ENCODE measurements at places on chromosomes 4 and X. TPM values are rescaled to one million over a fixed set of nuclear protein-coding genes. Genes with fewer than 3 reads are reported as not detected.

The ALAS2 gene
- not detected for polyA plus RNA-seq

DNA sequence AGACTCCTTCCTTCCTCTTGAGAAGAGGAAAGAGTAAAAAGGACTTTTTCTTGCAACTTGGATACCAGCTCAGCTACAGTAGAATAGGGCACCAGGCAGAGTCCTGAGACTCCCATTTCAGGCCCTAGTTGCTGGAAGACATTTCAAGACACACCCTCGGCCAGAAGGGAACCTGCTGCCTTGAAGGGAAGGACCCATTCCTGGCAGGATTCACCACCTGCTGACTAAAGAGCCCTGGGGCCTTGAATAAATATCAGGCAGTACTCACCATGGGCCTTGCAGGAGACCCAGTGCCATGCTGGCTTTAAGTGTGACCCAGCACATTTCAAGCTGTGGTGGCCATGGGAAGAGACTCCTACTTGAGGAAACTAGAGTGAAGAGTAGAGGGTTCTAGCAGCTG is 317.6 kb downstream of the DKK2 start:
- no peak for DNase-seq
- H3K27me3 ChIP-seq, result no peaks in the 10 kb centered on the region
- no peaks in the 10 kb centered on the region for H3K36me3 ChIP-seq
- no peak overlapping the region for H3K27ac ChIP-seq

- no peak for DNase-seq
- peaks cover 71% of the 10 kb centered on the region for H3K4me1 ChIP-seq
- no peaks in the 10 kb centered on the region for H3K36me3 ChIP-seq
- H3K27me3 ChIP-seq, result no peaks in the 10 kb centered on the region
- H3K27ac ChIP-seq, result peak overlapping the region; percentile 11
These were observed 10.5 kb downstream of the STAG2 start for GRCh38 chrX:123971982-123972381.

The MAGED4 gene
- not detected for polyA plus RNA-seq

The MAGEA3 gene
- polyA plus RNA-seq, result not detected

DNA sequence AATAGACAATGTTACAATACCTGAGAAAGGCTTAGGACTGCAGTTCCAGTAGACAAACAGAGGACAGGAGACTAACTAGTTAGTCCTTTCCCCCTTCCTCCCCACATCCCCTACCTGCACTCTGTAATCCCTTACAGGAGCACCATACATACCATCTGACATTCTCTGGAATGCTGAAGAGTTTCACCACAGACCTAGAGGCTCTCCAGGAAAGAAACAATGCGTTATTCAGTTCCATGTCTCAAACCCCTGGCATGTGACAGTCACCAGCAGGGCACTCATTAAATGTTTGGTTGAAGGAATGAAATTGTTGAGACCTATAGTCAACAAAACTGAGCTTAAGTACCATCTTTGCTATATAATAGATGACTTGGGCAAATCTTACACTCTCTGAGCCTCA is 100.2 kb upstream of the USP38 start:
- no peaks in the 10 kb centered on the region for H3K27me3 ChIP-seq
- no peaks in the 10 kb centered on the region for H3K36me3 ChIP-seq
- H3K4me1 ChIP-seq, result peaks cover 7% of the 10 kb centered on the region
- H3K4me3 ChIP-seq, result no peak overlapping the region
- no peak overlapping the region for H3K27ac ChIP-seq
- DNase-seq, result no peak

GRCh38 chr4:94348666-94349065 is 6.0 kb upstream of the HPGDS start:
- no peaks in the 10 kb centered on the region for H3K4me1 ChIP-seq
- H3K4me3 ChIP-seq, result no peak overlapping the region
- no peak for DNase-seq
- no peaks in the 10 kb centered on the region for H3K36me3 ChIP-seq

GRCh38 chr4:105710678-105711077 is 2.1 kb downstream of the GSTCD start:
- no peaks in the 10 kb centered on the region for H3K36me3 ChIP-seq
- H3K27ac ChIP-seq, result no peak overlapping the region
- H3K27me3 ChIP-seq, result no peaks in the 10 kb centered on the region

DNA sequence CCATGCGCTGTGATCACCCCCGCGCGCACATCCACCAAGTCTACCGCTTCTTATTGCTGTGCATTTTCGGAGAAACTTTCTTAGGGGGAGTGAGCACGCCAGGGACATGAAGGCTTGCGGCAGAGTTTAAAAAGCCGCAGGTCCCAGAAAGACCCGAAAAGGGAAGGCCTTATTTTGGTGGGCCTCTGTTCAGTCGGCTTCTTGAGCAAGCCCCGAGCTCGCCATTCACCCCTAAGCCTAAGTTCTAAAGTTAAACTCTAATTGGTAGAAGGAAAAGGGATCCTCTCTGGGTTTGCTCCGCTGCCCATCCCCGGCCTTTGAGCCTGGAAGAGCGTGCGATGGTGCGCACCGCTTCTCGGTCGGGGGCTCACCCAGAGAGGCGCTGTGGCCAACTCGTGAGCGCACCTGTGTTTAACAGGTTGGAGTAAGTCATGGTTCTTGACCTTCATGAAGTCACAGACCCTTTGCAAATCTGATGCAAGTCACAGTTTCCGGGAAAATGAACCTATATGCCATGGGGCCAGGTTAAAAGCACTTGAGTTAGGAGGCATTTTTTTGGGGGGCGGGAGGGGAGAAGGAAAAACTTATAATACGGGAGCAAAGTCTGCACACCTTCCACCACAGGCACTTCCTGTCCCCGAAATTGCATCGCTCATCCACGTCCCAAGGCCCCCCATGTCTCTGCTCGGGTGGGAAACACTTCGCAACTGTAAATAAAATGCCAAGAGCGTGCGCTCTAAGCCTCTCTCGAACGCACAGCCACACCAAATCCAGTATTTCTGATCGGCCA is 1.9 kb downstream of the PHOX2B start:
- DNase-seq, result no peak
- H3K27ac ChIP-seq, result no peak overlapping the region
- H3K4me3 ChIP-seq, result no peak overlapping the region
- peaks cover 64% of the 10 kb centered on the region for H3K27me3 ChIP-seq
- H3K36me3 ChIP-seq, result no peaks in the 10 kb centered on the region

The GLOD5 gene
- 7.5 TPM for polyA plus RNA-seq

DNA sequence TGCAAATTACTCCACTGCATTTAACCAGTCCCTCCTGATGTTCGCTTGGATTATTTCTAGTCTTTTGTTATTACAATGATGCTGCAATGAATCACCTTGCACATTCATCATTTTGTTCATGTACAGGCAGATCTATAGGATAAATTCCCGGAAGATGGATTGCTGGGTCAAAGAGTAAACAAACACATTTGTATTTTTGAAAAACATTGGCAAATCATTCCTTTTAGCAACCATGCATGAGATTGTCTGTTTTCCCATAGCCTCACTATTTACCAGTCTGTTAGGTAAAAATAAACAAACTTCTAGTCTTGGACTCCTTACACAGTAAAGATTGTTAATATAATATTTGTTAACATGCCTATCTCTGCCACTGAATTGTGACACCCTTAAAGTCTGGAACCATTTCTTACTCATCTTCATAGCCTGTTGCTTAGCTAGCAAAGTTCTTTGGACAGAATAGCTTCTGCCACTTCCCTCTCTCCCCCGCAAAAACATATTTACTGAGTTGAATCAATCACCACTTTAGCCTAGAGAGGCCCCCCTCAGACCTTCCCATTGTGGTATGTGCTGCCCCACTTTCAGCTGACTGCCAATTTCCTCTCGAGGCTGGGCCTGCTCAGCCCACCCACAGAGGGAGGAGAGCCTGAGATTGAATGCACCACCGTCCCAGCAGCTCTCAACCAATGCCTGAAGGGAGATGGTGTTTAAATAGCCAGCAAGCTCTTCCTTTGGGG is 108.4 kb upstream of the ATXN3L start:
- peaks cover 11% of the 10 kb centered on the region for H3K4me1 ChIP-seq
- no peaks in the 10 kb centered on the region for H3K36me3 ChIP-seq

The ARSD gene
- polyA plus RNA-seq, result 11.0 TPM

- H3K36me3 ChIP-seq, result no peaks in the 10 kb centered on the region
- no peak overlapping the region for H3K27ac ChIP-seq
- no peak overlapping the region for H3K4me3 ChIP-seq
These were observed 168.7 kb upstream of the HAND2 start for GRCh38 chr4:173698557-173699262.

DNA sequence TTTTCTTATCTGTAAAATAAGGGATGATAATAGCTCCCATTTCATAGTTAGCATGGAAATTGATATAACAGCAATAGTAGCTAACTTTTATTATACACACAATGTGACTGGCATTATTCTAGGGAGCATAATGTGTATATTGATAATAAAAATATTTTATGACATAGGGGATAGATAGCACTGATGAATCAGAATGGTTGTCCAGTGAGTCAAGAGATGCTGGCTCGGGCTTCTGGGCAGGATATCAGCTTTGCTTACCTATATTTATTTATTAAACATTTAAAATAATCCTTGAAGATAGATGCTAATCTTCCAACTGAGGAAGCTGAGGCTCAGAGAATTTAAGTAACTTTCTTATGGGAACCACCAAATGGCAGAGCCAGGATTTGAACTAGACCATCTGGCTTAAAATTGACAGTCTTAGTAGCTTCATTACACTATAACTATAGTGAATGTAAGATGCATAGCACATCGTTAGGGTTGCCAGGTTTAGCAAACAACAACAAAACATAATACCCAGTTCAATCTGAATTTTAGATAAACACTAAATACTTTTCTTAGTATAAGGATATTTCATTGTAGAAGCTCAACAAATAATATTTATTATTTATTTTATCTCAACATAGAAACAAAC is 2.7 kb downstream of the AFP start:
- no peak for DNase-seq
- no peaks in the 10 kb centered on the region for H3K27me3 ChIP-seq
- H3K4me3 ChIP-seq, result no peak overlapping the region
- no peaks in the 10 kb centered on the region for H3K4me1 ChIP-seq
- no peaks in the 10 kb centered on the region for H3K36me3 ChIP-seq

- H3K4me3 ChIP-seq, result no peak overlapping the region
- H3K27ac ChIP-seq, result no peak overlapping the region
- no peaks in the 10 kb centered on the region for H3K27me3 ChIP-seq
- H3K36me3 ChIP-seq, result peaks cover 8% of the 10 kb centered on the region
- no peak for DNase-seq
These were observed 16.8 kb upstream of the HSD17B13 start for GRCh38 chr4:87339440-87339839.

The GLA gene
- 24.0 TPM for polyA plus RNA-seq

- no peak for DNase-seq
- H3K27me3 ChIP-seq, result no peaks in the 10 kb centered on the region
- peaks cover 30% of the 10 kb centered on the region for H3K4me1 ChIP-seq
- no peak overlapping the region for H3K27ac ChIP-seq
- H3K36me3 ChIP-seq, result no peaks in the 10 kb centered on the region
- no peak overlapping the region for H3K4me3 ChIP-seq
These were observed 30.8 kb downstream of the ZNF827 start for GRCh38 chr4:145907812-145908211.

The ARMCX4 gene
- polyA plus RNA-seq, result 3.2 TPM

DNA sequence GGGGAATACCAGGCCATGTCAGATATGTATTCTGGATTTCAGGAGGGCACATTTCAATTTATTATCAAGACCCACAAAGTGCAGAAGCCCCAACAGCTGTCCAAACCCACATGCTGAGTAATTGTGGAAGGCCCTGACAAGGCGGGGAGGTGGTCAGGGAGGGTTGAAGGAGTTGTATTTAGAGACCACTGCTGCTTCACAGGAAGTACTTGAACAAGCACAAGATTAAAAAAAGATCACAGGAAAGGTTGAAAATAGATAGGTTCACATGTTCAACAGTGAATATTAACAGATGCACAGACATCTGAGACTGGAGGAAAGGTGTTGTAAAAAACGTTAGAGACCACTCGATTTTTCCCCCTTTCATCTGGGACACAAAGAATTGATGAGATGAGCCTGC is 17.9 kb downstream of the ATP8A1 start:
- H3K4me1 ChIP-seq, result no peaks in the 10 kb centered on the region
- no peak for DNase-seq
- H3K27ac ChIP-seq, result no peak overlapping the region

- no peak overlapping the region for H3K4me3 ChIP-seq
- no peaks in the 10 kb centered on the region for H3K27me3 ChIP-seq
- no peak overlapping the region for H3K27ac ChIP-seq
- no peak for DNase-seq
- no peaks in the 10 kb centered on the region for H3K36me3 ChIP-seq
- no peaks in the 10 kb centered on the region for H3K4me1 ChIP-seq
These were observed 144.8 kb upstream of the UNC5C start for GRCh38 chr4:95693594-95693993.
